Neuronal stem cell (in vitro differentiated cells): ENCODE measurements at places on chromosomes 13 and 19.

- DNase-seq, result no peak
Observed at GRCh38 chr19:46022431-46023310, at the start of gene PGLYRP1. Gene PGLYRP1 (minus strand): TSS chr19:46023053. CDS start chr19:46023021, 32 bp downstream.

GRCh38 chr19:10964903-10965302, 4.1 kb downstream of the SMARCA4 start:
- DNase-seq, result no peak

DNA sequence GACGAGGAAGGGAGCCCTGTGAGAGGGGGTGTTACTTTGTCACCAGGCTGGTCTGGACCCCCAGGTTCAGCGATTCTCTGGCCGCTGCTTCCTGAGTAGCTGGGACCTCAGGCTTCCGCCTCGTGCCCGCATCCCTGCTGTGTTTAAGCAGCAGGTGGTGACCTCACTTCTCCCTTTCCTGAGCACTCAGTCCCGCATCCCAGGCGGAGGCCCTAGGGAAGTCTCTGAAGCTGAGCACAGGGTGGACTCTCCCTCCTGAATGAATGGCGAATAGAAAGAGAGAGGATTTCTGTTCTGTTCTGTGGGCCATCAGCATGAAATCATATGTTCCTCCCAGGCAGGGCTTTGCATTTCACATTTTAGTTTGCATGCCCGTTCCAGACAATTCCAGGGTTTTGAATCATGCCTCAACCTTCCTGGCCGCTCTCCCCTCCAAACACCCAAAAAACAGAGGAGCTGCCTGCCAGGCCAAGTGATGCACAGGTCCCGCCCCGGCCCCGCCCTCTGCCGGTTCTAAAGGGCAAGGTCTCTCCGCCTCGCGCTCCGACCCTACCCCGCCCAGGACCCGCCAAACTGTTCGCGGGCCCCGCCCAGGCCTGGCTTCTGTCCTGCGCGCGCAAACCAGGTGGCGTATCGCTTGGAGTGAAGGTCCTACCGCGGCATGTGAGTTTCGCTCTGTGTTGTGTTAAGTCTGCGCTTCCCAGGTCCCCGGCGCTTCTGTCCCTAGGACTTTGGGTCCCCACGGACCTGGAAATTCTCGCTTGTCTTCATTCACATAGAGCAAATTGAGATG, 35.1 kb upstream of the ZNF808 start:
- DNase-seq, result peak; percentile 44

- no peak for DNase-seq
Observed at GRCh38 chr13:97224544-97225300, 2.6 kb downstream of the MBNL2 start.

DNA sequence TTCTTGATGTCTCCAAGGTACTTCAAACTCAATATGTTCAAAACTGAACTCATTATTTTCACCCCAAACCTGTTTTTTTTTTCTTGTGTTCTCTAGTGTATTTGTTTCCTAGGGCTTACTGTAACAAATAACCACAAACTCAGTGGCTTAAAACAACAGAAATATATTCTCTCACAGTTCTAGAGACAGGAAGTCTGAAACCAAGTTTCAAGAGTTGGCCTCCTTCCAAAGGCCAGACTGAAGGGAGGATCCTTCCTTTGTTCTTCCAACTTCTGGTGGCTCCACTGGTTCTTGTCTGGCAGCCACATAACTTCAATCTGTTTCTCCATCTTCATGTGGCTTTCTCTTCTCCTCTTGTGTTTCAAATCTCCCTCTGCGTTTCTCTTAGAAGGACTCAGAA, 62.0 kb upstream of the PDCD5 start:
- no peak for DNase-seq

GRCh38 chr13:99196466-99197116, 4.1 kb upstream of the UBAC2 start:
- DNase-seq, result no peak

GRCh38 chr13:60745343-60745742, 348.3 kb downstream of the TDRD3 start:
- DNase-seq, result no peak

- no peak for DNase-seq
Observed at GRCh38 chr13:18991060-18991459, 190.6 kb downstream of the TUBA3C start.

GRCh38 chr19:2356036-2356646, 3.9 kb upstream of the TMPRSS9 start:
- DNase-seq, result no peak

DNA sequence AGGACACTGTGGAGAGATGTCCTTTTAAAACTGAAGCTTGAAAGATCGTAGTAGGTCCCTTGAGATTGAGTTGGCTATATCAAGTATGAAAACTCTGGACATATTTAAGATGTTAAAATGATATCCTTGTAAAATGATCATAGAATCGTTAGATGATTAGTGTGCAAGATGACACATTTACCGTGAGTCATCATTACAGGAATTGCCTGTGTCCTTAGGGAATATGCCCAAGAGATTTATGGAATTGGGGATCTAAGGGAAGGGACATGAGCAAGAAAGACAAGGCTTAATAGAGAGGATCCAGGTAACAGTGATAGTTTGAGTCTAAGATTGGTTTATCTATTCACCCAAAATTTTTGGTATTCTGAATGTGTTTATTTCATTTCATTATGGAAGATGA, 233.7 kb downstream of the GPC5 start:
- DNase-seq, result no peak

DNA sequence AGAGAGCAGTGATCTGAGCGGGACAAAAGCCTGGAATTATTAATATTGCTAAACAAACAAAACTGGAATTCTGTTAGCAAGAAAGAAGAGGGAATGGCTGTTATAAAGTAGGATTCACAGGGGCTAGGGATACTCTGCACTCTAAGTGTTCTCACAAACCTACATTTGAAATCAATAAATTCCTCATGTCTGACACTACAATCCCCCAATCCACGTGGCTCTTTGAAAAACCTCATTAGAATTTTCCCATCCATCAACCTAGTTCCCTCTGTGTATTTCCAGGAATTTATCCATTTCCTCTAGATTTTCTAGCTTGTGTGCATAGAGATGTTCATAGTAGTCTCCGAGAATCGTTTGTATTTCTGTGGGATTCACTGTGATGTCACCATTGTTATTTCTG, 307.5 kb downstream of the RBM26 start:
- no peak for DNase-seq

GRCh38 chr13:31209841-31210210, 10.1 kb downstream of the B3GLCT start:
- DNase-seq, result no peak

GRCh38 chr13:73993661-73994060, 140.5 kb downstream of the KLF12 start:
- no peak for DNase-seq

DNA sequence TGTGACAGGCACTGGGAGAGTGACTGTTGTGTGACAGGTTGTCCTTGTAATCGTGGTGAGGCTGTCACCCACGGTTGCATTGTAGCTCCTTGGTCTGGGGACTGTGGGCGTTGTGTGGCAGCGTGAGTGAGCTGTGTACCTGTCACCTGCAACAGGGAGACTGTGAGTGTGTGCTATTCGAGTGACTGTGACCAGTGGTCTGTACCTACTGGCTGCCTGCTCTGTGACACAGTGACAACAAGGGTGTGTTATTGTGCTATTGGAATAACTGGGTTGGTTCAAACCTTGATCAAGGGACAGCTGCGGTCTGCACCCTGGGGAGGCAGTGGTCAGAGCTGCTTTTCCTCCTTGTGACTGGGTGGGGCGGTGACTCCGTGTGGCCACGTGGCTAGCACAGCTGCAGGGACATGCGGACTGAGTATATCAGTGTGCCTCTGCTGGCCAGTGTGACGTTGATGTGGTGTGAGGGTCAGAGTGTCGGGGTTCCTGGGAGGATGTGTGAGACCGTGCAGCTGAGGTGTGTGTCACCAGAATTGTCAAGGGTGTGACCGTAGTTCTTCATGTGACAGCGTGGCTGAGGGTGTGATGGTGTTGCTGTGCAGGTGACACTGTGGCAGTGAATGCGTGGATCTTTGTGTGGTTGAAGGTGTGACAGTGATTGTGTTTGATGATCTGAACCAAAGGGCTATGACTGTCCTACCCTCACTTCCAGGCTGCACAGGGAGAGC, 10.1 kb upstream of the NFIX start:
- no peak for DNase-seq

DNA sequence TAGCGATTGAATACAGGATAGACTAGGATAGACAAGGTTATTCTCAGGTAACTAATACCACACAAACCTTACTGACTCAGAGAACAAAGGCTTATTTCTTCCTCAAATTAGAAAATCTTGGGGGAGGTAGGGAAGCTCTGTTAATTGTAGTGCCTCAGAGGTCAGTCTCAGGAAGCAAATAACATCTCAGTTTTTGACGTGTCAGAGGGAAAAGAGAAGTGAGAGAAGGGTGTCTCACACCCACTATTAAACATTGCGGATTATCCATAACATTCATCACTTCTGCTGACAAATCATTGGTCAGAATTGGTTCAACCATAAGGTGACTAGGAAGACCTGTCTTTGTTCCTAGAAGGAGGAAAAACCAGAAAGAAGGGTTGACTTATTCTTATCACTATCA, 579.4 kb upstream of the MIR17HG start:
- no peak for DNase-seq

DNA sequence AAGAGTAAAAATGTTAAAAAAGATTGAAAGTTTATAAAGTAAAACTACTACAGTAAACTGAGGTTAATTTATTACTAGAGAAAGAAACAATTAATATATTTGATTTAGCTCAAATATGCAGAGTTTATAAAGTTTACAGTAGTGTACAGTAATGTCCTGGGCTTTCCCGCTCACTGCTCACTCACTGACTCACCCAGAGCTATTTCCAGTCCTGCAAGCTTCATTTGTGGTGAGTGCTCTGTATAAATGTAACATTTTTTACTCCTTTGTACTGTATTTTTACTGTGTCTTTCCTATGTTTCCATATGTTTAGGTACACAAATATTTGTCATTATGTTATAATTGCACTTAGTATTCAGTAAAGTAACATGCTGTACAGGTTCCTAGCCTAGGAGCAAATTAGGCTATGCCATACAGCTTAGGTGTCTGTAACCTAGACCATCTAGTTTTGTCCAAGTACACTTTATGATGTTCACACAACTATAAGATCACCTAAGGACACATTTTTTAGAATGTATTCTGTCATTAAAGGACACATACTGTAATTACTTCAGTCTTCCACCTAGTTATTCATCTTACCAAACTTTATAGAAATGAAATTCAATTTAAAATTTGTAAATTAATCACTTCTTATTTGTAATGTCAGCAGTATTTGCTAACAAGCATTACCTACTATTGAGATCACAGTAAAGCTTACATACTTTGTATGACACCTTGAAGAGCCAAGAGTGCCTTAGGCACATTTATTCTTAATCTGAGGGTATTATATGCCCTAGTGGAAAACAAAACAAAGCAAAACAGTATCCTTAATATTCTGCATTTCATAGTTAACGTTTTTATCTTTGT, 683.4 kb downstream of the PCDH9 start:
- no peak for DNase-seq

- DNase-seq, result peak; percentile 40
Observed at GRCh38 chr13:72255908-72256307, 388.9 kb upstream of the DACH1 start.

GRCh38 chr13:50412046-50412617, 396.9 kb downstream of the KCNRG start:
- DNase-seq, result no peak

DNA sequence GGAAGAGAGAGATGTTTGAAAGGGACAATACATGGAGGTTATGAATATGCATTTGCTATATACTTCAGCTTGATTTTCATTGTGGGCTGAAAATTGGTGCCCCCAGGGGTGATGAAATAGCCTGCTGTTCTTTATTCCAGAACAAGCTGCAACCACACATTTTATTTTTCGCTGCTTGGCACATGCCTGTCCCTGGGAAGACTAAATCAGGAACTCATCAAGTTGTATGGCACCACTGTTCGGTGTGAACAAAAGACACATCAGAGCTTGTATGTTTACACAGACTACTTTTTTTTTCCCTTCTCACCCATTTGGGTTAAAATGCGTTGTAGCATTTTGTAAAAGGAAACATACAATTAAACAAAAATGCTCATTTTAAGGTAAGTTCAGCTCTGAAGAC, 230.7 kb downstream of the NALCN start:
- DNase-seq, result no peak

- DNase-seq, result peak; percentile 95
Observed at GRCh38 chr19:9791552-9792205, 23.1 kb upstream of the ZNF846 start.

- peak; percentile 54 for DNase-seq
Observed at GRCh38 chr13:101942038-101942437, 459.8 kb downstream of the FGF14 start.

DNA sequence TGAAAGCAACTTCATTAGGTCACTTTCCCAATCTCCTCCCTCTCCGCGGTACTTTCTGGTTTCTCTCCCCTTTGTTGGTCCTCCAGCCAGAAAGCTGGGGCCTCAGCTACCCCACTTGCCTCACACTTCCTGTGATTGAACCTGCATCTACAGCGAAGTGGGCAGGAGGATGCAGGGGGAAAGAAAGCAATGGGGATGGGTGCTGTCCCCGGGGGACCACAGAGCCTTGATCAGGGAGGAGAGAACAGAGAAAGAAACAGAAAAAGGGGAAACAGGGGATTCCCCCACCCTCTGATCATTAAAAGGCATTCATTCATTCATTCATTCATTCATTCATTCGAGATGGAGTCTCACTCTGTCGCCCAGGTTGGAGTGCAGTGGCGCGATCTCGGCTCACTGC, 74.2 kb downstream of the TRPM4 start:
- DNase-seq, result no peak

DNA sequence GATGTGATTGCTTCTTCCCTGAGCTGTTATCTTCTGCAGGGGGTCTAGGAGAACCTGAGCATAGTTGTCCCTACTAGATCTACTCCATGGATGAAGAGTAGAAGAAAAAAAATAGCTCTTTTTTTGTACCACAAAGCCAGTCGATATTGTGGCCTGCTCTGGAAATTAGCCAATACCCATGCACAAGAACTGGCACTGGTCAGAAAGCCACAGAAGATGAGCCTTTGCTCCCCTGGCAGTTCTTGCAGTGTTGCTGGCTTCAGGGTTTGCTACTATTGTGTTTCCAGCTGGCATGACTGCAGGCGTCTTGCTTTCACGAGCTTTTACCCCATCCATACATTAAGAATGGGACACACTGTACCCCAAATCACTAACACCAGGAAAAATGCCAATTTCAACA, 547.7 kb upstream of the KLF12 start:
- no peak for DNase-seq

GRCh38 chr13:41961466-41961760, 504 bp upstream of the VWA8 start:
- no peak for DNase-seq

DNA sequence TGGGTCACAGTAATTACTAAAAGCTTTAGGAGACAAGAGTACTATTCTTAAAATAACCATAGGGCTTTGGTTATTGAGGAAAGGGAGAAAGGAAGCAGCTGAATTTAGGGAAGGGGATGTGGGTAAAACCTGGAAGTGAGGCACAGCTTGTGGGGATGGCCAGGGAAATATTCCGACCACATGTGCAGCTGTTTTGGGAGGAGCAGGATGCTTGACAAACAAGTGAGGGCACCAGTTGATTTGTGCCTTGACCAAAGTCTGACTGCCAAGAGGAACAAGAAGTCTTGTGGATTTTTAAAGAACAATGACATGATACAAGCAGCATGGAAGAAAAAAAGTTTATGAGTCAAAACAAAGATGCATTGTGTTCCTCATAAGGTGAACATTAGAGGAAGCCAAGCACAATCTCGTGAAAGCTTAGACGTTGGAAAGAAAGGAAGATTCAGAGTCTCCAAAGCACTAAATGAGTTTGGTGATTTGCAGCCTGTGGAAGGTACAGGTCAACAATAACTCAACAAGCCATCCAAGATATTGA, 108.5 kb upstream of the GPC6 start:
- DNase-seq, result no peak
